ENCODE measurements at places on chromosomes 12 and 14. TPM values are rescaled to one million over a fixed set of nuclear protein-coding genes. Genes with fewer than 3 reads are reported as not detected.
A peak's percentile ranks its signal among the peaks of the same experiment; 100 is the strongest.

SIX6 gene
- not detected for total RNA-seq

ALDH1L2 gene
- 0.31 TPM for total RNA-seq

AKT1 gene
- 109 TPM for total RNA-seq

RNASE4 gene
- not detected for total RNA-seq

CLEC1A gene
- total RNA-seq = not detected

UBE2N gene
- total RNA-seq = 163 TPM

SCNN1A gene
- 1.0 TPM for total RNA-seq

ACVR1B gene
- total RNA-seq = 6.8 TPM

KRT6A gene
- 0.74 TPM for total RNA-seq

DPPA3 gene
- not detected for total RNA-seq

- no peak for DNase-seq
These were observed 425.8 kb downstream of the RAD51B start for GRCh38 chr14:68245146-68246073.

- peak; percentile 70 for DNase-seq
These were observed 1.9 kb upstream of the KRT78 start for GRCh38 chr12:52850681-52851080.

GRCh38 chr14:103694572-103695026, 20.7 kb downstream of the XRCC3 start:
- DNase-seq = no peak

- no peak for DNase-seq
These were observed 148.1 kb downstream of the KIF26A start for GRCh38 chr14:104286496-104286895.

DNA sequence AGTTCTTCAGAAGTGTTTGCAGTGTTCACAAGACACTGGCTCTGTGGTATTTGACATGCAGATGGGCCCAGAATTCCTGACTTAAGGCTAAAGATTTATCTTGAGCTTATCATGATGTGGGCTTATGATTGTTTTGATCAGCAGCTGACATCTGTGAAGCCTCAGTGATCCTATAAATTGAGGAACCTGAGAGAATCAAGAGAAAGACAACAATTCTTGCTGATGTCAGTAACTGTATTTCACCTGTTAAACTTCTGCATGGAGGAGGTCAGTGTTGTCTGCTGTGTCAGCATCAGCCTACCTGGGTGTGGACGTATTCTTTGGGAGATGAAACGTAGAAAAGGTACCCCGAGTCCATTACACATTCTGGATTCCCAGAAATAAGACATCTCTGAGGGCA, 33.3 kb downstream of the TRAF3 start:
- no peak for DNase-seq

- DNase-seq = peak; percentile 37
These were observed 718 bp downstream of the CCDC92 start for GRCh38 chr12:123971770-123972456.

DNA sequence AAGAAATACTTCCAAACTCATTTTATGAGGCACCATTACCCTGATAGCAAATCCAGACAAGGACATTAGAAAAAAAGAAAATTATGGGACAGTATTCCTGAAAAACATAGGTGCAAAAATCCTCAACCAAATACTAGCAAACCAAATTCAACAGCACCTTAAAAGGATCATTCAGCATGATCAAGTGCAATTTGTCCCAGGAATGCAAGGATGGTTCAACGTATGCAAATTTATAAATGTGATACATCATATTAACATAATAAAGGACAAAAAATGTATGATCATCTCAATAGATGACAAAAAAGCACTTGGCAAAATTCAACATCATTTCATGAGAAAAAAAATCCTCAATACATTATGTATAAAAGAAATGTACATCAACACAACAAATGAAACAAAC, 162.9 kb downstream of the DUSP6 start:
- no peak for DNase-seq

- DNase-seq = peak; percentile 79
These were observed 30.6 kb downstream of the VCPKMT start for GRCh38 chr14:50085570-50086320.

- no peak for DNase-seq
These were observed 290.9 kb downstream of the PPFIA2 start for GRCh38 chr12:81468206-81468605.

GRCh38 chr12:55385891-55386290, 14.4 kb upstream of the OR6C65 start:
- no peak for DNase-seq

DNA sequence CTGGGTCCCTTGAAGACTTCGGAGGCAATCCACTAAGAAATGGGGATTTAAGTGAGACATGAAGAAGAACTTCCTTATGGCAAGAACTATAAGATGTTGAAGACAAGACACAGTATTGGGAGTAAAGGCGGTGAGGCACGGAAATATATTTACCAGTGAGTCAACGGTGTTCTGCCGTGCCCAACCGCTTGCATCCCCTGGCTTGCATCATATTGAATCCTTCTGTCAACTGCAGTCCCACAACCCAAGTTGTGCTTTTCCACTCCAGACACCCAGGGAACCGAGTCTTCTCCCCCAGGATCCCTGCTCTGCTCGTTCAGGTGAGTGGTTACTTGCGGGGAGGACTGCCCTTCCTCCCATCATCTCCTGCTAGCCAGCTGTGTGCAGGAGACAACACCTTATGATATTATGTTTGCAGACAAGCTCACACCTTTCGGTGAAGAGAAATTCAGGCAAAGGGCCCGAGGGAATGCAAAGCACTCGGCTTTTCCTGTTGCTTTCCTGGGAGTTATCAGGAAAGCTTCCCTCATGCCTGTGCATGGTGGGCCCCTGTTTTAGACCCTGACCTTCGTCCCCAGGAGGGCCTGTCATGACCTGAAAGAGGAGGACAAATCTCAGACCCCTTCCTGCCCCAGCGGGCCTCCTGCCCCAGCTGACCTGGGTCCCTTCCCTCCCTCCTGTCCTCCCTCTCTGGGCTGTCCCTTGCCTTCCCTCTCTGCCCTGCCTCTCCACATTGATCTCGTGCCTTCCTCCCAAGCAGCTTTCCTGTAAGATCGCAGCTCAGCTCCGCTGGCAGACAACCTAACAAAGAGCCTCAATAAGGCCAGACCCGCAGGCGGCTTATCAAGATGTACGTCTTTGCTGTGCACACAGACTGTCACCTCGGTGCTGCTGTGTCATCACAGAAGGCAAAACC, 4.3 kb upstream of the LRTM2 start:
- no peak for DNase-seq

GRCh38 chr14:70652871-70653270, 11.2 kb downstream of the TTC9 start:
- DNase-seq = no peak

- no peak for DNase-seq
These were observed 14.3 kb upstream of the MCRS1 start for GRCh38 chr12:49582201-49582600.

DNA sequence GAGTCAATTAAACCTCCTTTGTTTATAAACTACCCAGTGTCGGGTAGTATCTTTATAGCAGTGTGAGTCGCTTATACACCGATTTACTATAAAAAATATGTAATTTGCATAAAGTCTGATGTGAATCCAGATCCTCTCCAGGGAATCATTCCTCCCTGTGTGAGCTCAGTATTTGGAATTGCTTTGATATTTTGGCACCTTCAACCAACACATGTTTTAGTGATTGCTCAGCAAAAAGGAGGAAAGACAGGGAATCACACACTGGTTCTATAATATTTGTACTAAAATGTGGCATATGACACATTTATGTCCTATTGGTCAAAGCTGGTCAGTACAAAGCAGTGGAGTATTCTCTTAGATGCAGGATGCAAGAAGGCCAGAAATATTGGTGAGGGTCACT, 703.9 kb upstream of the ATXN7L3B start:
- no peak for DNase-seq

DNA sequence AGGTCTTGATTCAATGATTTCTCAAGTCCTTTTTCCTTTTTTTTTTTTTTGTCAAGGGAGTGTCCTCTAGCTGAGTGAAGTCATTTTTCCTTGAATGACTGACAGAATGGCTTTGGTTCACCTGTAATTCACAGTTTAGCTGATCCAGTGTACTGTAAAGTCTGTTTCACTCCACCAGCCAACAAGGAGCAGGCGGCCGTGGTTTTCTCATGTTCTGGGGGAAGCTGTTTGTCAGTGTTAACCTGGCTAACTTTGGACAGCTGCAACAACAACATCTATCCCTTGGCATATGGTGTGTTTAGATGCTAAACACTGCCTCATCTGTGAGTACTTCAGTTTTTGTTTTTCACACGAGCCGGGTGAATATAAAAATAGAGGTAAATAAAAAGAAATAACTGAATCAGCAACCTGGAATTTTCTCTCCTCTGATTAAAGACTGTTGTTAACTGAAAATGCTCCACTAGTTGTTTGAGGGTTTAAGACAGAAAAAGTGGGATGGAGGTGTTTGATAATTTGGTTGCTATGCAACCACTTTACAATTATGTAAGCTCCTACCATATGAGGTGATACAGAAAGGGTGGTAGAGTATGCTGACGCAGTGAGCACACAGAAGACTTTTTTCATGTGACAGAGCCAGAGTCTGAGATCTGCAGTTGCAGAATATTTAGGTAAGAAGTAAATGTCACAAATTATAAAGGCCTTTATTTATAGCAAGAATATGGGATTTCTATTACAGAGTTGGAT, 50.3 kb upstream of the SLC2A13 start:
- no peak for DNase-seq

- no peak for DNase-seq
These were observed 48.7 kb downstream of the FBRSL1 start for GRCh38 chr12:132538663-132538990.

DNA sequence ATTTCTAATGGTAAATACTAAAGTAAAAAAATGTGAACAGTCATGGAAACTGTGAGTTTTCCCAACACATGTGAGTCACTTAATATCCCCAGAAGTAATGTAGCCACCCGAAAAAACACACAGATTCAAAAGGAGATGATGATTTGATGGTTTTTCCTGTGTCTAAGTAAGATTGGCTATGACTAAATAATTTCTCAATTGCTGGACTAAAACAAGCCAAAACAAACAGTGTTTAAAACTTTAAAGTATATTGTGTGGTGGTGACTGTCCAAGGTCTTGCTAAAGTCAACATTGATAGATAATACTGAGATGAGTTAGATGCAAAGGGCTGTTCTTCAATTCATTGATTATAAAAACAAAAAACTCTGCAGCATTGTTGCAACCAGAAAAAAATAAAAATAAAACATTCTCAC, 89.6 kb upstream of the SOX5 start:
- no peak for DNase-seq

DNA sequence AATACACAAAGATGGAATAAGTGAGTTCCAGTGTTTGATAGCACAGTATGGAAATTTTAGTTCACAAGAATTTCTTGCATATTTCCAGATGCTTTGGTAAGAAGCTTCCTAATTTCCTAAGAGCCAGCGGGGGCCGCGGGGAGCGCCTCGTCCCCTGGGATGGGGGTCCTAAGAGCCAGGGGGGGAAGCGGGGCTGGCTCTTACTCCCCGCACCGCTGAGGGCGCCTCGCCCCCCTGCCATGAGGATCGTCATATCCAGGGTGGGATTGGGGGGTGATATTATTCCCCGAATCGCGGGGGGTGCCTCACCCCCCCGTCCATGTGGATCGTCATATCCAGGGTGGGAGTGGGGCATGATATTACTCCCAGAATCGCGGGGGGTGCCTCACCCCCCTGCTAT, 100.5 kb upstream of the GNG2 start:
- DNase-seq = no peak

- no peak for DNase-seq
These were observed 653.5 kb downstream of the FSCB start for GRCh38 chr14:43853541-43853940.

DNA sequence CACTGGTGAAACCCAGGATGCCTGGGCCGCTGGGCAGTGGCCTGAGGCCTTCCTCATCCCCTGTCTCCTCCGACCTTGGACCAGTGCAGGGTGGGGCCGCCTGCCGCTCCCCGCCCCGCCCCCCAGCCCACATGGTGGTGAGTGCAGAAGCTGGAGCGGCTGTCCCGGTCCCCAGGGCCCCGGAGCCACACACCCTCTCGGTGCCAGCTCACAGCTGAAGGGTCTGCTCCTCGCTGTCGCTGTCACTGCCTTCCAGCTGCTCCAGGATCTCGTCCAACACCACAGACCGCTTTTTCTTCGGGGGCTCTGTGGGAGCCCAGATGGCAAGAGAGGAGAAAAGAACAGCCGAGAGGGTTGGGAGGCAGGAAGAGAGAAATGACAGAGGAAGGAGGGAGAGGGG, 143.1 kb downstream of the RBM19 start:
- DNase-seq = no peak

GRCh38 chr12:116508145-116509121, 50.7 kb upstream of the MAP1LC3B2 start:
- DNase-seq = no peak

- no peak for DNase-seq
These were observed 3.6 kb downstream of the BMAL2 start for GRCh38 chr12:27336282-27336653.

DNA sequence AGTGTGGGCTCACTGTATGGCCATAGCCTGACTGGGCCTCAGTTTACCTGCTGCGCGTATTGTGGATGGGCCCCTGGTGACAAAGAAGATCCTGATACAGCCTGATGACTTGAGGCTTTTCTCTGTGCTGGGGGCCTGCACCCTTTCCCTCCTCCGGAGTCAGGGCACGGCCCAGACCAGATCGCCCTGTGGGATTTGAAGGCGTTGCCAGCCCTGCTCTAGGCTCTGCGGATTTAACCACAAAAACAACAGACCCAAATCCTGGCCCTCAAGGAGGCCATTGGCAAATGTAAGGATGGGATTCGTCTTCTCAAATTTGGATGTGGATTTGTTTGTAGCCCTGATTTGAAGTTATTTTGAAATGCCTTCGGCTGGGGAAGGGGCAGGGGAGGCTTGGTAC, 195.8 kb downstream of the TSPAN9 start:
- DNase-seq = no peak

GRCh38 chr14:65774041-65774440, 361.5 kb downstream of the FUT8 start:
- no peak for DNase-seq

- no peak for DNase-seq
These were observed 10.9 kb upstream of the MYL2 start for GRCh38 chr12:110931315-110931728.

DNA sequence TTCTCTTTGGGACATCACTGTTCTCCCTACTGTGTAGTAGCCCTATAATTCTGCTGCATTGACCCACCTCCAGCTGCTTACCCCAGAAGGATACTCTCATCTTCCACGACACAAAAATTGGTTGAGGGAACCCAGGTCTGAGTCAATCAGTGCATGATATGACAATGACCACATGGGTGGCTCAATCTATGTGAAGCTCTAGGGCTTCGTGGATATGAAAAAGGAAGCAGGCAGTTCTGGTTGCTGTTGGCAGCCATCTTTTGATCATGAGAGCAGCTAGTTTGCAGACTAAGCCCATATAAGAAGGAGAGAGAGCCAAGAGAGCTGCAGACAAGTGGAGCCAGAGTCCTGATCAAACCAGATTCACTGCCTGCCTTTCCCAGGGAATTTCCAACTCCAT, 57.9 kb downstream of the AVPR1A start:
- no peak for DNase-seq

DNA sequence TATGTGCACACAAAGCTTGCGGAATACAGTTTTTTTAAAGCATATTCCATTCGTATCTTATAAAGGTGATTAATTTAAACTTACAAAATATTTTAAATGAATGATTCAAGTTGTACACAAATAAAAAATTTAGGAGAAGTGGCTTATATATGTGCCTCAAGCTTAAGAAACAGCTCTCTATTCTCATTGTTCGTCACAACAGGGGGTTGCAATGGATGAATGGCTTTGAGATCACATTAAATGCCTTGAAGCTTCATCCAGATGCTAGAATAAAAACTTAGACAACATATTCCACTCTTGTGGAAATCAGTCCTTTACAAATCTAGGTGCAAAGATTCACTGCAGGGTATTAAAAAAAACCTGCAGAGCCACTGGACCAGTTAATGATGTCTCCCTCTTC, 303.9 kb upstream of the LRFN5 start:
- no peak for DNase-seq
